ENCODE measurements at places on chromosomes 12 and 14.

GRCh38 chr12:96242597-96242996 lies 48.4 kb downstream of the ELK3 start:
- no peak for DNase-seq

DNA sequence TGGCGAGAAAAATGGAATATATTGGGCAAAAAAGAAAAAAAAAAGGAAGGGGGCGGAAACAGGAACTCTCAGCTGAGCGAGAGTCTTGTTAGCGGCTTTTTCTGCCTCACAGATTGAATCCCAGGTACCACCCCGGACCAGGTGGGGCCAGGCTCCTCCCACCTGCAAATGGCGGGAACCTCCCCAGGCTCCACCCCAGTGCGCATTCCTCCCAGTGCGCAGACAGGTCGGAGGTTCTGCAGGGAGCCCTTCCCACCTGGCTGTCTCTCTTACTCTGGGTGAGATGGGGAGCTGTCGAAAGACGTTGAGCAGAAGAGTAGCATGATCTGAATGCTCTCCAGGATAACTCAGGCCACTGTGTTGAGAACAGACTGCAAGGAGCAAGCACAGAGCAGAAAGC lies 57.0 kb upstream of the ETV6 start:
- DNase-seq, result no peak

GRCh38 chr12:56631790-56632700 lies 1.9 kb upstream of the BAZ2A start:
- DNase-seq, result peak; percentile 41

GRCh38 chr14:75350505-75351060 lies 72.0 kb downstream of the FOS start:
- no peak for DNase-seq

DNA sequence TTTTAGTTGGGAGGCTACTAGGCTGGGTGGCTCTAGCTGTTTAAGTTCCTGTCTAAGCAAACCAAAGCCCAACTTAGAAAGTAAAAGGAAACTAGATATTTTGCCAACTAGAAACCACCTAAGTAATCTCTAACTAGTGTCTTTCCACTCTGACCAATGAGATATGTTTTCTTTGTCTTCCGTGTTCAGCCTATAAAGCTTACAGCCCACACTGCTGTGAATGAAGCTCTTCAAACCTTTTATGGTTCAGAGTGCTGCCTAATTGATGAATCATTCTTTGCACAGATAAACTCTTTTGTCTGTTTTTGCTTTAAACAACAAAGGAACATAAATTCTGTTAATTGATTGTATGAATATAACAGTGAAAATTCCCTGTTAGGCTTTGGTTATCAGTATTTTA lies 66.1 kb downstream of the FUT8 start:
- DNase-seq, result peak; percentile 56

- DNase-seq, result no peak
Observed at GRCh38 chr12:69726922-69727321, 11.7 kb upstream of the RAB3IP start.

DNA sequence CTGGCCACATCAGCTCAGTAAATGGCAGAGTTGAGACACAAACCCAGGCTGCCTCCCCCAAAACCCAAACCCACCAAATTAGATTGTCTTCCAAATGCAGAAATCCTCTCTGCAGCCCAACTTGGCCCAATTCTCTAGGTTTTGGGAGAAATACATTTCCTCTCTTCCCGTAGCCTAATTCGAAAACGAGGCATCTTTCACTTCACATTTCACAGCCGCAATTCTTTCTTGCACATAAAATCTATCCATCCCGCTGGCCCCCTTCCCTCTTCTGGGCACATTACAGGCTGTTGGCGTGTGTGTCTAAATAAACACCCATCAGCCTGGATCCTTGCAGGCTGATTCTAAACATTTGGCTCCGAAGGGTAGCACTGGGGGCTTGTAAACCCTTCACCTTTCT lies 83.8 kb upstream of the VRK1 start:
- DNase-seq, result no peak

GRCh38 chr14:60188115-60188514 lies 22.9 kb upstream of the DHRS7 start:
- DNase-seq, result no peak

GRCh38 chr14:71733210-71733883 lies 198.9 kb upstream of the RGS6 start:
- DNase-seq, result no peak

DNA sequence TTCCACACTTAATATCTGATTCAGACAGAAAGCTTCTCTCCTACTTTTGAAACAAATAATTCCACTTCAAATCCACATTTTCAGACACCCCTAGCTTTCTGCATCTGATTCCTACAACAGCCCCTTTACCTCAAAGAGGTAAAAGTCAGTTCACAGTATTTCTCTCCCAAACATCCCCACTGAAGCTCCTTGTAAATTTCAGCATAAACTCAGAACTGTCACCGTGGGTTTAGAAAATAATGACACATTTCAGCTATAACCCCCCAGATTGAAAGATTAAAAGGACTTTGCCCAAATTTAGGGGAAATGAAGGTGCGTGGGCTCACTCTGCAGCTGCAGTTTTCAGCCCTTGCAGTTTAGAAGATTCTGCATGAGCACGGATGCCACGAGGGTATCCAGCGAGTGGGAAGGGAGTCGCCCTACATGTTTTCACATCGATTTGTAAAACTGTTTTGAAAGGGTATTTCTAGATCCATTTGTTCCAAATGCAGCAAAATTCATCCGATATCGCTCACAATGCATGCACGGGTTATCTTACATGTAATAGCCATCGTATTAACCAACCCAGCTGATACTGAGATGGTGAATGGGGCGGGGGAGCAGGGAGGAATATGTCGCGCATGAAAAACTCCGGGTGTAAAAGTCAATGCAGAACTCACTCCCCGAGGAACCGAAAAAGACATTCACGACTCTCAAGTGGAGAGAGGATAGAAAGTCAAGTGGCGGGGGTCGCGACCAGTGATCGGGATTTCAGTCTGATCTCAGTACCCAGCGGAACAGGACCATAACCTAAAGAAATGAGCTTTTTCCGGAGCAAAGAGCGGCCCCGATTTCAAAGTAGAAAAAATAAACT lies 5.0 kb upstream of the CCND2 start:
- no peak for DNase-seq

GRCh38 chr12:31026202-31026601 lies 47.5 kb upstream of the DDX11 start:
- DNase-seq, result peak; percentile 59

GRCh38 chr14:28515571-28515970 lies 251.0 kb upstream of the FOXG1 start:
- DNase-seq, result no peak

- no peak for DNase-seq
Observed at GRCh38 chr12:75366629-75367028, 24.3 kb upstream of the GLIPR1L2 start.

- DNase-seq, result no peak
Observed at GRCh38 chr12:38386205-38386985, 69.8 kb downstream of the ALG10B start.

GRCh38 chr12:62914443-62915203 lies 20.3 kb downstream of the PPM1H start:
- no peak for DNase-seq

DNA sequence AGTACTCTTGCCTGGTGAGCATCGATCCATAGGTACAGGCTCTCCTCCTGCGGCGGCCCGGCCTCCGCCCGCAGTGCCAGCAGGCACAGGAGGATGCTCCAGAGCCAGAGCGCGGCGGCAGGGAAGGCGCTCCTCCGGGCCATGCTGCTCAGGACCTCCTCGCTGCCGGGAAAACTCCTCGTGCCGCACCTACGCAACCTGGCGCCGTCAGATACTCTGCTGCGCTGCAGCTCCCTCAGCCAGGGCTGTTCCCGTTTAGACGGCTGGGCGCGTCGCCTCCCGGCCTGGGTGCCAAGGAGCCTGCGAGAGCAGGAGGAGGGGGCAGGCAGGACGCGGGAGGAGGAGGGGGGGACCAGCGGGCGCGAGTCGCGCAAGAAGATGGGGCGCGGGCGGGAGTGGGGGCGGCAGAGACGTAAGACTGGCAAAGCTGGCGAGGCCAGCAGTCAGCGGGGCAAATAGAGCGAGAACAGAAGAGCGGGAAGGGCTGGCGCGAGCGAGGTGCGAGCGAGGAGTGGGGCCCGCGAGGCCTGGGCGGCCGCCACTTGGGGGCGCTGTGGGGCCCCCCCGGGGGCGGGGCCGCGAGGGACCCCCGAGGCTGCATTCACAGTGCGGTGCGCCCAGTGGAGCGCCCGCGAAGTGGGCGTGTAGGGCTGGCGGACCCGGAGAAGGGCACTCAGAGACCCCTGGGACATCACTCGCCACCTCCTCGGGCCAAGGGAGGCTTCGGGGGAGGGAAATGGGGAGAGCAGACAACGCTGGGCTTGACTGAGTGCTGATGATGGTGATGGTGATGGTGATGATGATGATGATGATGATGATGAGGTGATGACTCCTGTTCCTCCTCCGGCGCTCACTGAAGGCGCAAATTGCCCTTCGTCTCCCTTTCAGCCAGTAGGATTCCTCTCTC lies at the start of gene WIF1:
Gene WIF1, minus strand, starts transcription at position 257 of the 907 bp plus-strand sequence. Its CDS starts 114 bp downstream, at position 143.
- DNase-seq, result peak; percentile 44

DNA sequence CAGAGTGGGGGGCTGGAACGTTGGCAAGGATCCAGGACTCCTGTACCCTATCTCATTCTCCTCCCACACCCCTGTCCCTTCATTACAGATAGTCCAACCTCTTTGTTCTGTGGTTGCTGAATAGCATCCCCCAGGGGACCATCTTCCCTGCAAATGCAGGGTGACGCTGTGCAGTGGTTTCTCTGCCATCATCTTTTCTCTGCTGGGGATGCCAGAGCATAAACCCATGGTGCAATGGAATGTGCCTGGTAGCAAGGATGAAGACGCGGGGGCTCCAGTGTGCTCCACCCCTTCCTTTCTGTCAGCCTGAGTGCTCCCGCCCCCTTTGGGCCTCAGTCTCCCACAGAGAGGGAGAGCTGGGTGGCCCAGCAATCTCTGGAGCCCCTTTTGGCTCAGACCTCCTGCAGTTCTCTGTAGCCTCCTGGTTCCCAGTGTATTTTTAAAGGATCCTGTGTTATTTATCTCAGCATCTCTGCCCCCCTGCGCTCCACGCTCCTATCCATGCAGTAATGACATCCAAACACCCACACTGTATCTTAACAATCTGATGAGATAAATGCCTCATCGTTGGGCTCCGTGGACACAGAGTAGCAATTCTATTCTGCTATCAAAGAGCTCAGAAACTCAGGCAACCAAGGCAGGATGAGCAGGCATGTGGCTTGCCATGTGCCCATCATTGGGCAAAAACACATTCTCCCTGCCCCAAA lies 212.8 kb downstream of the CACNA1C start:
- no peak for DNase-seq

- no peak for DNase-seq
Observed at GRCh38 chr14:38212111-38212510, 4.4 kb downstream of the SSTR1 start.

DNA sequence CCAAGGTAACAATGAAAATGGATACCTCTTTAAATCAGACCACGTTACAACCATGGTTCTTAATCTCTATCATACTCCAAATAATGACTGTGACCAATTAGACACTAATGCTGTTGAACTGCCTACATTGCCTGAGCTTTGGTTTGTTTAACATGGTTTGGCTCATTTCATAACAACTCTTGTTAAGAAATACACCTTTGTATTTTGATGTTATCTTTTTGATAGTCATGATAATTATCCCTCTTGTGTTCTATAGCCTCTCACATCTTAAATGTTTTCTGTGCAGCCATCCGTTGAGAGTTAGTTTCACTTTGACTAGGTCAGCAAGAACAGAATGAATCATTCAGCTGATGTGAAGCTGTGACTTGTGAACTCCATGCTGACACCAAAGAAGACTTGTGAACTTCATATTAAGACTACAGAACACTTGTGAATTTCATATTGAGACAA lies 75.5 kb upstream of the RERGL start:
- DNase-seq, result peak; percentile 77

DNA sequence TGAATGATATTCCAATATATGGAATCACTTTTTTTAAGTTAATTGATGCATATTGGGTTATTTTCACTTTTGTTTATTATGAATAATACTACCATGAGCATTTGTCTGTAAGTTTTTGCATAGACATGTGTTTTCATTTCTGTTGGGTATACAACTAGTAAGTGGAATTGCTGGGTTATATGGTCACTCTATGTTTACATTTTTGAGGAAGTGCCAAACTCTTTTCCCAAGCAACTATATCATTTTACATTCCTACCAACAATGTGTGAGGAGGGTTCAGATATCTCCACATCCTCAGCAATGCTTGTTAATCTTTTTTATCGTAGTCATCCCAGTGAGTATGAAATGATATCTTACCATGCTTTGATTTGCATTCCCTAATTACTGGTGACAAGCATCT lies 64.0 kb downstream of the MON2 start:
- no peak for DNase-seq

DNA sequence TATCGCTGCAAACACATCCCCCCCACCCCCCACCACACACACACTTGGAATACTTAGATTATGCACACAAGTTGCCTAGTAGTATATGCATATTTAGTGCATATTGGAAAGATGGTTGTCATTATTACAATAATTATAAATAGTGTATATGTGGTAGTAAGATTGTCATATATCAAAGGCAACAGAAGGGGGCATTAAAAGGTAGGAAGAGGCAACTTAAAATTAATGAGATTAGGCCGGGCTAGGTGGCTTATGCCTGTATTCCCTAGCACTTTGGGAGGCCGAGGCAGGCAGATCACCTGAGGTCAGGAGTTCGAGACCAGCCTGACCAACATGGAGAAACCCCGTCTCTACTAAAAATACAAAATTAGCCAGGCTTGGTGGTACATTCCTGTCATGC lies 52.1 kb downstream of the GSC start:
- no peak for DNase-seq

DNA sequence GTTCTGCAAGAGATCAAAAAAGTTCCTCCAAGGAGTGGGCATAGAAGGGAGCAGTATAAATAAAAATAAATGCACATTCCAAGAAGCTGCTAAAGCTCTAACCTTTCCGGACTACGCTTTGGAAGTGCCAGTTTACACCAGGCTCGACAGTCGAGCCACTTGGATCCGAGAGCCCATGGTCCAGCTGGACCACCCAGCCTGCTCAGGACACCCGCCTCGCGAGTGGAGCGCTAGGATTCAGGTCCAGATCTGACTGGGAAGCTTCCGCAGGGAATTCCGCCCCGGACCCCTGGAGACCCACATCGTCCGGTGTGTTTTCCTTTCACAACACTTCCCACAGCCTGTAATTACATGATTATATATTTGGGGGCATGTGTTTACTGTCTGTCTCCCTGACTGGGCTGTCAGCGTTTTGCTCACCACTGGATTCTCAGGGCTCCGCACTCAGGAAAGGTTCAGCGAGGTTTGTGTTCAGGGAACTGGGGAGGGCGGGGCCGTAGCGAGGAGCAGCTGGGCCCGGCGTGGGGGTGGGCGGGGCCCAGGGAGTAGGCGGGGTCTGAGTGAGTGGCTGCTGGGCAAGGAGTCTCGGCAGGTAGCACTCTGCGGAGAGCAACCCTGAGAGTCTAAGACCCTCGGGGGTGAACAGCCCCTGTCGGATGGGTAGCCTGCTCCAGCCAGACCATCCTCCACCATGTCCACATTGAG lies 52.3 kb upstream of the TMEM263 start:
- no peak for DNase-seq

GRCh38 chr12:145369-145960 lies 68.5 kb downstream of the SLC6A12 start:
- DNase-seq, result no peak

- DNase-seq, result no peak
Observed at GRCh38 chr12:106255952-106256351, 8.1 kb upstream of the CKAP4 start.

- DNase-seq, result no peak
Observed at GRCh38 chr12:95851606-95852005, 7.1 kb upstream of the SNRPF start.

- no peak for DNase-seq
Observed at GRCh38 chr12:70307868-70308267, 58.2 kb upstream of the KCNMB4 start.
